Epithelial cell of esophagus (primary cell): ENCODE measurements at places on chromosomes 4 and X.

DNA sequence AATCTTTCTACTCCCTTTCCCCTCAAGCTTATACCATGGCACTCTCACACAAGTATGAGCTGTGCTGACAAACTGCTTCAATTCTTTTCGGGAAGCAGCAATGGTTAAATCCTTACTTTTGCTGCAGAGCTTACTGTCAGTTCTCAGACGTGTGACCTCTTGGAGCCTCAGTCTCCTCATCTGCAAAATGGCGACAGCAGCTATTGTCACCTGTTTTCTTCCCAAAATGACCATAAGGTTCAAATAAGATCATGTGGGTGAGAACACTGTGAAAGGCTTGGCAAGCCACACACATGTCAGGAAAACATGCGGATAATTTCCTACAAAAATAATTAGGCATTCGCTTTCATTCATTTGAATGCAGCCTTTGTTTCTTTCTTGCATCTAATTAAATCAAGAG lies 36.8 kb upstream of the IRF2 start:
- DNase-seq, result no peak

- peak; percentile 15 for DNase-seq
Observed at GRCh38 chr4:175339100-175339707, 421.0 kb downstream of the ADAM29 start.

- no peak for DNase-seq
Observed at GRCh38 chr4:100511896-100512295, 5.9 kb downstream of the EMCN start.

GRCh38 chr4:150229520-150229919 lies 151.3 kb downstream of the DCLK2 start:
- DNase-seq, result peak; percentile 76

DNA sequence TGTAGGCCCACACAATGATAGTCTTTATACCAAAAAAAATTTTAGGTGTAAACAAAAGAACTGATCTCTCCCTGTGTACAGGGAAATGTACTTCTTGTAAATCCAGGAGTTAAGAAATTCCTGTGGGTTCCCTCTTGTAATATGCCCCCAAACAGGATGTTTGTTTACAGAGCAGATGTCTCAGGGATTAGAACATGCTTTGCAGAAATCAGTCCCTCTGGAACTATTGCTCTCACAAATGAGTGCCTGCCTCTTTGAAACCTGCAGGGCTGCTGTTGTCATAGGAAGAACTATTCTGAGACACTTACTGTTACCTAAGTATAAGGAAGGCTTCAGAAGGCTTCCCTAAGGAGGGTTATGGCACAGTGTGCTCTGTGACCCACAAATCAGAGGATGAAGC lies 35.6 kb downstream of the PAK3 start:
- peak; percentile 8 for DNase-seq

GRCh38 chr4:17347445-17347844 lies 164.4 kb downstream of the QDPR start:
- peak; percentile 29 for DNase-seq

DNA sequence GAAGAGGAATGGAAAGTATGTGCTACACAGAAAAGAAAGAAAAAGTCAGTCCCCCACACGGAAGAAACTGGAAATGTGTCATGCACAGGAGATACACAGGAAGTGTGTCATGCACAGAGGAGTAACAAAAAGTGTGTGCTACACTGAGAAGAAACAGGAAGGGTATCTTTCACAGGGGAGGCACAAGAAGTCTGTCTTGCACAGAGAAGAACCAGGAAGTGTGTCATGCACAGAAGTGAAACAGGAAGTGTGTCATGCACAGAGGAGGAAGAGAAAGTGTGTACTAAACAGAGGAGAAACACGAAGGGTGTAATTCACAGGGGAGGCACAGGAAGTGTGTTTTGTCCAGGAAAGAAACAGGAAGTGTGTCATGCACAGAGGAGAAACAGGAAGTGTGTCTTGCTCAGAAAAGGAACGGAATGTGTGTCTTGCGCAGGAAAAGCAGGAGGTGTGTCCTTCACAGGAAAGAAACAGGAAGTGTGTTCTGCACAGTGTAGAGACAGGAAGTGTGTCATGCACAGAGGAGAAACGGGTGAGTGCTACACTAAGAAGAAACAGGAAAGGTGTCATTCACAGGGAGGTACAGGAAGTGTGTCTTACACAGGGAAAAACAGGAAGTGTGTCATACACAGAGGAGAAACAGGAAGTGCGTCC lies 527.2 kb upstream of the PRKX start:
- no peak for DNase-seq

- no peak for DNase-seq
Observed at GRCh38 chr4:25007598-25007997, 23.1 kb downstream of the LGI2 start.

GRCh38 chrX:105910563-105911105 lies 88.3 kb downstream of the NRK start:
- DNase-seq, result no peak

DNA sequence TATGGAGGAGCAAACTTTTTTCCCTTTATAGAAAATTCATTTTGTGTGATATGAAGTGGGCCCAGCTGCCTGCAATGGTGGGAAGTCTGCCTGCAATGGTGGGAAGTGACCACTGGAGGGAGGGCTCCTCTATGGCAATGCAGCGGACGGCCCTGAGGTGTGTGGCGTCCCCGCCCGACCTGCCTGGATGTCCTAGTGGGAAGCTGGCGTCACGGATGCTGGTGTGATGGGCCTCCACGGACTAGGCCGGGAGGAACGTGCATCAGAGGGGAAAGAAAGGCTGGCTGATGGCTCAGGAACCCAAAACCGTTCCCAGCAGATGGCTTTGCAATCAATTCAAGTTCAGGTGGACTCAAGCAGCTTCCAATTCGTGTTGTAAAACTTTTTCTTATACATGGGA lies 177.9 kb downstream of the AFAP1 start:
- DNase-seq, result peak; percentile 51

DNA sequence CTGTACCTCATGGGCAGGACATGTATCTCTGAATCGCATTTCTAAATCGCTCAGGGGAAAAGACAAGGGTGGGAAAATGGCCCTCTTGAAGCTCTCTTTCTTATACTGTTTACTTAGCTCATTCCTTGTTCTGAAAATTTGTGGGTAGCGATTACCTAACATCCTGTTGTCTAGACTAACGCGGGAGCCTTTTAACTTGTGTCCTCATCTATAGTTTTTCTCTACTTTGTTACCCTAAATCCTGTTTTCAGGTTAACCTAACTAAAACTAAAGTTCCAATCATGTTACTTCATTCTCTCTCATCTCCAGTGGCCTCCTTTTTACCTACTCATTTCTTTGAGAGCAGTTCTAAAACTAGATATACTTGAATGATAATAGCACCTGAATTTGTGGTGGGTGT lies 45.0 kb downstream of the SNX25 start:
- DNase-seq, result peak; percentile 60

GRCh38 chrX:69101683-69102251 lies 63.5 kb downstream of the PJA1 start:
- no peak for DNase-seq

DNA sequence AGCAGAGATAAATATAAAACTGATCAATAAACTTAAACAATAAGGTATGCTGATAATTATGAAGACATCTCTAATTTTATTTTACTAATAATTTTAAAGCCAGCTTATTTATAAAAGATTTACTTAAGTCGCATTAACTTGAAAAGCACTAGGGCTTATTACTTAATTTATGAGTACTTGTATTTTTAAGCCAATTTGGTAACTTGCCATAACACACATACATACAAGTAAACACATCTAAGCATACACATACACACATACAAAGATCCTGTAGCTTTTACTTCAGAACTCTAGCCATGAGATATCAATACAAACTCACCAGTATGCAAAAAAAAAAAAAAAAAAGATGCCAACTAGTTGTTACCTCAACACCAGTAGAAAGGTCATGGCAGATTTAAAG lies 10.0 kb upstream of the GPR78 start:
- DNase-seq, result no peak

DNA sequence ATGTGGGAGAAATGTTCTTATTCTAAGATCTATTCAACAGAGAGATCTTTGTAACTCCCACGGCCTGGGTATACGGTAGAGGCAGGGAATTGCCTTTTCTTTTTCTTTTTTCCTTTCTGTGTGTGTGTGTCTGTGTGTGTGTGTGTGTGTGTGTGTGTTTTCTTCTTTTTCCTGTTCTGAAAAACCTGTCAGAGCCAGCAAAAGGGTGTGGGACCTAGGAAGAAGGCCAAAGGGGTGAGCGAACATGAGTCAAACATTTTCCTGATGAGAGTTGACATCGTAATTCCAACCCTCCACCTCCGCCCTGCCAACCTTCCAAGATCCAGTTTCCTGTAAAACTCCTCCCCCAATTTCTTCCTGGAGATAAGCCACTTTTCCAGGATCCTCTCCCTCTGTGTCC lies 2.8 kb upstream of the CHIC2 start:
- DNase-seq, result peak; percentile 98

GRCh38 chrX:57289089-57289488 lies 2.6 kb downstream of the FAAH2 start:
- DNase-seq, result peak; percentile 53

DNA sequence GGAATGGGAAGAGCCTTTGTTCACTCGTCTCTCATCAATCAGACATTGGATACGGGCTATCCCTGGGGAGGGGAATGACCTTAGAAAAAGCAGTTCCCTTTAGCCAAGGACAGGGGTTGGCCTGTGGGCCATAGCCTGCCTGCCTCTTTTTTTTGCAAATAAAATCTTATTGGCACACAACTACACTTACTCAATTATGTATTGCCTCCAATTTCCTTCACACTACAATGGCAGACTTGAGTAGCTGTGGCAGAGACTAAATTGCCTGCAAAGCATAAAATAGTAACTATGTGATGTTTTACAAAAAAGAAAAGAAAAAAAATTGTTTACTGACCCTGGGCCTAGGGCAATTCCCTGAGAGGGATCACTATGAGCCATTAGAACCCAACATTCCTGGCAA lies 23.4 kb downstream of the PPP1R2C start:
- no peak for DNase-seq

DNA sequence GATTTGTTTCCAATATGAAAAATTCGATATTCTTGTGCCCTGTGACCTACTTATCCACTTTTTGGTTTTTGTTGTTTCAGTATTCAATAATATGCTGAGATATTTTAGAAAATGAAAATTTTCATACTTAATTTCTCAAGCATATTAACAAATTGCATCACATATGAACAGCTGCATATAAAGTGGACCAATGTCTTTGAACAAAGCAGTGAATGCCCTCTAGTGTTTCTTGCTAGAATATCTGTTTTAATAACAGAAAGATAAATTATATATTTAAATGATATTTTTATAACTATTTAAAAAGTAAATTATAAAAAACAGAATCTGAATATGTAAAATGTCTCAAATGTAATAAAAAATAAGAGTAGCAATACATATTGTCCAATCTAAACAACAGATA lies 31.7 kb upstream of the INTU start:
- peak; percentile 39 for DNase-seq

DNA sequence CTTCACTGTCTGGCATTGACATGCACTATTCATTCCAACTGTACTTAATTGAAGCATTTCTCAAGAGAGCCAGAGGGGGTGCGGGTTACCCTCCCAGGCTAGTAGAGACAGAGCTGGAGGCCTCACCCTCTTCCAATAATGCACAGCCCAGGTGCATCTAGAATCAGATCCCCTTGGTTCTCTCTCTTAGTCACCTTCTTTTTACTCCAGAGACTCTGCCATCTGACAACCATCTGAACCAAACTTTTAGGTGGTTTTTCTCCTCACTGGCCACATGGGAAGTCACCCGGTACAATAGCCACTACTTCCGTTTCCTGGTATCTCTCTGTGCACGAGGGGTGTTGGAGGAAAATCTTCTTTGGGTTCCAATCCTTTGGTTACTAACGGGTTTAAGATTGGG lies 81.3 kb downstream of the SLC2A9 start:
- DNase-seq, result no peak

- DNase-seq, result peak; percentile 17
Observed at GRCh38 chr4:173752610-173753230, 222.7 kb upstream of the HAND2 start.

DNA sequence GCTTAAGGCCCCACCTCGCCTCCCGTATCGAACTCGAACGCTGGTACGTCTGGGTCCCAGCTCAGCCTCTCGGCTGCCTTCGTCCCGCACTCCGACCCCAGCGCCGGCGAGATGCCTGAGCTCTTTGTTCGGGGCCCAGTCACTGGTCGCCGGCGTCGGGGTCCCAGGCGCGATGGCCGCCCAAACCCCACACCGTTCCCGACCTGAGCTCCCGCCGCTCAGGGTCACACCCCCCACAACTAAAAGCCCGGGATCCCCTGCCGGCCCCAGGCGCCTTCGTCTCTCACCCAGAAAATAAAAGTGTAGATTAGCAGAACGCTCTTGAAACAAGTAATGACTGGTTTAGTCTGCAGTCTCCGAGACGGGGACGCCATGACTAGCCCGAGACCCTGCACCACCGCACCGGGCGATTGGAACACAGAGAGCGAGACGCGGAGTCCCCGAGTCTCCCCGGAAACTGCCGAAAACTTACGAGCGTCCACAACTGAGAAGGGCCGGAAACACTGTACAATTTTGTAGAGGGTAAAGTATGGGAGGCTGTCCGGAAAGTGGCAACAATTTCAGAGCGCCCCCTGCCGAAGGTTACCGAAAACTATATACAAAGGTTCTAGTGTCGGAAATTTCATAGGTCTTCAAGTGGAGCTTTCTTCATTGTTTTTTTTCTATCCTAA lies at the start of gene TSPAN6:
TSS of gene TSPAN6 (minus strand) at position 486 of the 671 bp plus-strand sequence. CDS start at position 374, 112 bp downstream.
- DNase-seq, result peak; percentile 81

DNA sequence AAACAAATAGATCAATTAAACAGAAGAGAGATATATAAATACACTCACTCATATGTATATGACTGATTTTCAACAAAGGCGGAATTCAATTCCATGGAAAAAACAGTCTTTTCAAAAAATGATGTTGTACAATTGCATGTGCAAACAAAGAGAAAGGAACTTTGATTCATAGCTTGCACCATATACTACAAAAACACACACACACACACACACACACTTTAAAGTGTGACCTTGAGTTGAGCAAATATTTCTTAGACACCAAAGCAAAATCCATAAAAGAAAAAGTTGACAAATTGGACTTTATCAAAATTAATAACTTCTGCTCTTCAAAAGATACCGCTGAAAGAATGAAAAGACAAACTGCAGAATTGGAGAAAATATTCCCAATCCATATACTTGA lies 168.8 kb downstream of the EVC2 start:
- DNase-seq, result no peak

GRCh38 chr4:136946307-136946907 lies 585.9 kb downstream of the PCDH18 start:
- DNase-seq, result no peak

GRCh38 chr4:140793291-140793690 lies 37.1 kb upstream of the TBC1D9 start:
- DNase-seq, result no peak

GRCh38 chr4:26687728-26688127 lies 103.8 kb downstream of the TBC1D19 start:
- peak; percentile 47 for DNase-seq

DNA sequence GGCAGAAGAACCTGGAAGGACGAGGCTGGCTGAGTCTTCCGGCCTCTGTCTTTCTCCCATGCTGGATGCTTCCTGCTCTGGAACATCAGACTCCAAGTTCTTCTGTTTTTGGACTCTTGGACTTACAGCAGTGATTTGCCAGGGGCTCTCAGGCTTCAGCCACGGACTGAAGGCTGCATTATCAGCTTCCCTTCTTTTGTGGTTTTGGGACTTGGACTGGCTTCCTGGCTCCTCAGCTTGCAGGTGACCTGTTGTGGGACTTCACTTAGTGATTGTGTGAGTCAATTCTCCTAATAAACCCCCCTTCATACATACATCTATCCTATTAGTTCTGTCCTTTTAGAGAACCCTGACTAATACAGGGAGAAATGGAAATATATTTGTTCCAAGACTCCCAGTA lies 265.8 kb downstream of the PCDH18 start:
- no peak for DNase-seq
